ENCODE measurements at places on chromosomes 11 and 22.

GRCh38 chr11:45085646-45086501, 60.6 kb upstream of the PRDM11 start:
- DNase-seq = no peak

GRCh38 chr11:116853461-116854073, 16.1 kb upstream of the APOA1 start:
- DNase-seq = peak; percentile 50

GRCh38 chr11:2686360-2687222, 13.2 kb downstream of the KCNQ1OT1 start:
- no peak for DNase-seq

- no peak for DNase-seq
Observed at GRCh38 chr11:40286137-40286536, 1173.3 kb downstream of the LRRC4C start.

DNA sequence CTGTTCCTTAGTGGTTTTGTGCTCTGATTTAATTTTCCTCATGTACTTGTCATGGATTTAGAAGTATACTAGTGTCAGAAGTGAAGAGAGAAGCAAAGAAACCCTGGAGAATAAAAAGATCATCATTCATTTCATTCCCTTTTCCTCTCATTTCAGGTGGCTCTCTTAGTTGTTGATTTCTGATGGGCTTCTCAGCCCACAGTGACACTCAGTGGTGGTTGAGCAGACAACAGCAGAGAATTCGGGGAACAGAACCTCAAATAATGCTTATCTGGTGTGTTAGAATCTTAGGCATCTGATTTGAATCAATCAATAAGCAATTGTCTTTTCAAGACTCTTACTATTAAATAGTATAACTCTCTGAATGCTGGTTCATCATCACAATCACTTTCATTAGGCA, 1289.4 kb downstream of the FAM181B start:
- no peak for DNase-seq
